ENCODE measurements at places on chromosomes 3 and 15.
A peak's percentile ranks its signal among the peaks of the same experiment; 100 is the strongest.

GRCh38 chr3:192373586-192373985 is 353.8 kb downstream of the FGF12 start:
- DNase-seq = no peak

DNA sequence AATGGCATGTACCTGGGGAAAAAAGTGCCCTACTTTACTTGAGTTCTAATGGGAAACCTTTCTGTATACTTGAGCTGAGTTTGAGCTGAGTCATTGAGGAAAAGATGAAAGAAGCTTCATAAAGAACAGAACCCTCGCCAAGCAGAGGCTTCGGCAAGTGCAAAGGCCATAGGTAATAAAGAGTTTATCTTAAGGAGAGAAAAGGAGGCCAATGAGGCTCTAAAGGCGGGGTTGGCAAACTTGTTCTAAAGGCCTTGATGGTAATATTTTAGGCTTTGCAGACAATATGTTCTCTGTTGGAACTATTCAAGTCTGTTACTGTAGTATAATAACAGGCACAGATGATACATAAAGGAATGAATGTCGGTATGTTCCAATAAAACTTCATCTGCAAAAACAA is 17.6 kb upstream of the TRAT1 start:
- no peak for DNase-seq

- no peak for DNase-seq
Measured at GRCh38 chr3:142287866-142288638, 62.7 kb upstream of the GK5 start.

- DNase-seq = no peak
Measured at GRCh38 chr15:66866656-66867055, 164.6 kb downstream of the SMAD6 start.

- DNase-seq = peak; percentile 31
Measured at GRCh38 chr15:74127954-74128784, 2.2 kb upstream of the ISLR2 start.

GRCh38 chr3:15998911-15999310 is 175.6 kb upstream of the GALNT15 start:
- no peak for DNase-seq

DNA sequence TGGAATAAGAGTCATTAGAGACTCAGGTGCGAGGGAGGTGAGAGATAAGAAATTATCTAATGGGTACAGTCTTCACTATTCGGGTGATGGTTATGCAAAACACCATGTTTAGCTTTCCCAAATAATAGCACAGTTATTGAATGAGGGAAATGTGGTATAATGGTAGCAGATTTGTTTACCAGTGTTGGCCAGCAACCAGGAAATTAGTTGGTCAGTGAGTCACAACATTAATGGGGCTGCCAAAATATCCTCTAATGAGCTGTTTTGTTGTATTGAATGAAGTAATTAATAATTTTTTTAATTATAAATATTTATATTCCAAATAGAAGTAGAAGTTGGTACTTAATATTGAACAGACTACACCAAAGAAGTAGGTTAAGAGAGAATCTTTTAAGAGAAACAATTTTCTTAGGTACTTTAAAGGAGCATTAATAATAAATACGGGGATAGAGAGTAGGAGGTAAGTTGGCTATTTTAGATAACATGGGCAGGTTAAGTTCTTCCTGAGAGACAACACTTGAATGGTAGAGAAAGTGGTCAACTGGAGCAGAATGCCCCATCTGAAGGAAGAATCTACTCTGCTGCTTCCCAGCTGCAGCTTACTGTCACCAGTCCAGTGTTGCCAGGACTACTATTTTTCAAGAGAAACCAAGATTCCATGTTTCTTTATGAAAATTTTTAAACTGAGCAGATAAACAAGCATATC is 218.8 kb downstream of the UBE2E2 start:
- DNase-seq = no peak

- no peak for DNase-seq
Measured at GRCh38 chr15:61830536-61831330, 229.5 kb downstream of the VPS13C start.

DNA sequence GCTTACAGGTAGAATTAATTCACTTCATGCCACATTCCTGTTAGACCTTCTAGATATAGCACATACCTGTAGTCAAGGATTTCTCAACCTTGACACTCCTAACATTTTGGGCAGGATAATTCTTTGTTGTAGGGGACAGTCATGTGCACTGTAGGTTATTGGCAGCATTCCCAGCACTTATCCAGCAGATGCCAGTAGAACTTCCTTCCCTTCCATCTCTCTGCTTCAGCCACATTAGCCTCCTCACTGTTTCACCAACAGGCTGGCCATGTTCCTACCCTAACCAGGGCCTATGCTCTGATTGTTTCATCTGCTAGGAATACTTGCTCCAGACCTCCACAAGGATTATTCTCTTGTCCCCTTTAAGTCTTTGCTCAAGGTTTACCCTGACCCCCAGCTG is 68.0 kb upstream of the STAC start:
- DNase-seq = no peak

GRCh38 chr3:18114894-18115293 is 310.2 kb downstream of the SATB1 start:
- no peak for DNase-seq

DNA sequence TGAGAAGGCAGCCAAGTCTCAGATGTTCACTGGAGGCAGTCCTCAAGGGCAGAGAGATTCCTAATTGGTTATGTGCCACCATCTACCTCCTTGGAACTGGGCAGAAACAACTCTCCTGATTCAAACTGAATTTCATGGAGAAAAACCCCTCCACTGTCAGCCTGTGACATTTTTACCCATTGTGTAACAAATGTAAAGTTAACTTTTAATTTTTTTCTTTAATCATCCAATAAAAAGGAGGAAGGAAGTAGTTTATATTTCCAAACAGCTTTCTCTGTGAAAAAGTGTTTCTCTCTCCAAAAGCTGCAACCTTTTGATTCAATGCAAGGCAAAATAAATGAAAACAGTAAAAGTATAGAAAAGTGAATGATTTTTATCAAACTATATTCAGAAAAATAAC is 510 bp upstream of the COLQ start:
- no peak for DNase-seq

GRCh38 chr3:98556164-98557130 is 24.7 kb downstream of the GPR15 start:
- peak; percentile 75 for DNase-seq

DNA sequence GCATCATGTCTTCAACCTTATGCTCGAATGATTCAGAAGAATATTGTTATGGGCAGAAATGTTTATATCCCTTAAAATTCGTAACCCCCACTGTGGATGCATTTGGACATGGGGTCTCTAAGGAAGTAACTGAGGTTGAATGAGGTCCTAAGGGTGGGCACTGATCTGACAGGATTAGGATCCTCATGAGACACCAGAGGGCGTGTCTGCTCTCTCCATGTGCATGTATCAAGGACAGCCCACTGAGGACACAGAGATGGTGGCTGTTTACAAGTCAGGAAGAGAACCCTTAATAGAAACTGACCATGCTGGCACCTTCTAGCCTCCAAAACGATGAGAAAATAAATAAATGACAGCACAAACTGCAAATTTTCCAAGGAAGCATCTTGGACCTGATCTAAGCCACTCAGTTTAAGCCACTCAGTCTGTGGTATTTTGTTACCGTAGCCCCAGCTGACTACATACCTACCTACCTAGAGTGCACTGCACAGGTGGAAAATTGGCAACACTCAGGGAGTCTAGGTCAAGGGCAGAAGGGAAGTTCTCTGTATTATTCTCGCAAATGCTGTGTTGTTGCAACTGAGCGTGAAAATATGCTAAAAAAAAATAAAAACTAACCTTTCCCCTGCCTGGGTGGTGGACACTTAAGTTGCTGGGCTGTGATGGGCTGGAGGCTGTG is 126.6 kb downstream of the TJP1 start:
- no peak for DNase-seq

DNA sequence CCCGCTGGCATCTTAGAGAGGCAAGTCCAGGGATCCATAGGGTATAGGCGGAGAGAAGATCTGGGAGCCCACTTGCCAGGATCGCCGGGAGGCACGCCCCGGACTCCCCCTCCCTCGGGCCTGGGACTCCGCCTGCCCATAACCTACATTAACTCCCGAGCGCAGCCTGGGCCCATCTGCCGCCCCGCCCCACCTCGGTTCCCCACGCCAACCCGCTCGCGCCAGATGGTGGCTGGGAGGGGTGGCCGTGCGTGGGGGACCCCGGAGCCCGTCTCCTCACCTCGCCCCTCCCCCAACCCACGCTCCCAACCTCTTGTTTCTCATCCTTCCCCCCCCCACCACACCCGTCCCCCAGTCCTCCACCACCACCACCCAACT is 1.7 kb upstream of the DLL4 start:
- no peak for DNase-seq

GRCh38 chr3:40504636-40505430 is 1.0 kb upstream of the ZNF620 start:
- no peak for DNase-seq

DNA sequence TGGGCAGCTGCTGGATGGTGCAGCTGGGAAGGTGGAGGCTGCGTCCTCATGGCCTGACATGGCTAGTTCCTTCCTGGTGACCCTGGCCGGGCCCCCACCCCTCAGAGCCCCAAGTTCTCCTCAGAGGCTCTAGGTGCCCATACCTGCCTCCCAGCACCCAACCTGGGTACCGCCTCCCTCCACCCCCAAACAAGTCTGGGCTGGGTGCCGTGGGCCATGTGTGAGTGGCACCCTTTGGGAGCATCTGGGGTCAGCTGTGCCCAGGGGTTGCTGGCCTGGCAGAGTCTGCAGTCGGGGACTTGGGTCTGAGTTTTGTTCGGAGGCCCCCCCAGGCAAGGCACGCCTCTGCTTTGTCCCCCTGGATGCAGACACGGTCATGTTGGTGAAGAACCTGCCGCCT is 10.5 kb downstream of the PLXNA1 start:
- DNase-seq = no peak

GRCh38 chr3:191269289-191270085 is 59.7 kb upstream of the CCDC50 start:
- DNase-seq = no peak

- no peak for DNase-seq
Measured at GRCh38 chr3:119631516-119631915, 28.9 kb downstream of the POPDC2 start.

GRCh38 chr3:10561946-10562560 is 56.7 kb upstream of the ATP2B2 start:
- no peak for DNase-seq

GRCh38 chr3:31114929-31115283 is 220.4 kb upstream of the GADL1 start:
- no peak for DNase-seq

- no peak for DNase-seq
Measured at GRCh38 chr15:69116391-69116790, 44.0 kb upstream of the GLCE start.

- DNase-seq = no peak
Measured at GRCh38 chr3:62246094-62246493, 127.3 kb downstream of the FEZF2 start.

DNA sequence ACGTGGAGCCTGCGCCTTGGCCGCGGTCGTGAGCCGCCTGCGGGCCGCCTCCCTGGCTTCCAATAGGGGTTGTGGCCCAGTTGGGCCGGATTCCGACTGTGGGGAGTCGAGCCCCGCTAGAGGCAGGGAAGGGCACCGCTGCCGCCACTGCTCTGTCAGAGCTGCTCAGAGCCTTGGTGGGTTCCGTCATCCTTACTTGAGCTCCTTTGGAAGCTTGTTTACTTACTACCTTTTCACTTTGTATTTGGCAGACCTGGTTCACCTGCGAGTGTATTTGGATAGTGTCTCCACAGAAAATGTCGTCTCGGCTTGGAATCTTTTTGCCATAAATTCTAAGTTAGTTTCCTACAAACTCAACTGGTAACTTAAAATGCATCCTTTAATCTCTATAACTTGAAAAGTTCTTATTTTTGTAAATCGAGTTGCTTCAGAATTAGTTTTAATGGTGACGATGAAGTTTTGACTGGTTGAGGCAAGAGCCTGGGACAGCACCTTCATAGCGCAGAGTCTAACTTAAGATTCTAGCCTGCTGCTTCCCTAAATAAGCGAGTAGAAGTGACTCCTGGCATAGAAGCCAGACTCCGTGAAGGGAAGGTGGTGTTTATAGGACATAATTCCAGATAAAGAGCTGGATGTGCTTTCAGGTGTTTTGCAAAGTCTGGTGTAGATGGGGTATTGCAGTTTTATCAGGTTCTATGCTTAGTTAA is 800 bp downstream of the DAG1 start:
- DNase-seq = no peak

GRCh38 chr15:87648278-87648677 is 608.3 kb downstream of the NTRK3 start:
- DNase-seq = no peak

- no peak for DNase-seq
Measured at GRCh38 chr3:1987980-1988379, 110.7 kb upstream of the CNTN4 start.

DNA sequence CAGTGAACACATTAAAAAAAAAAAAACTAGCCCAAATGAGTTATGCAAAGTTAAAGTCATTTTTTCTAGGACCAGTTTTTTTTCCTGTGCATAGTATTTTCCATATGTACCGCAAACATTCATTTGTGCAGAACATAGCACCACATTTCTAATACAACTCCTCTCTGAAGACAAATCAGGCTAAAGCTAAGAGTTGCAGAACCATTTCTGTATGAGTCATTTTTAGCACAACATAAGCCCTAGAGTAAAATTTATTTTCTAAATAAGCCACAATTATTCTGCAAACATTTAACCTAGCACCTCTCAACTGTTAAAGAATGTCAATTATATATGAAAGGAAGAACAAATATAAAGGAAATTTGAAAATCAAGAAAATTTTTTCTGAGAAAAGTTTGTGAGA is 375.8 kb downstream of the TIGIT start:
- DNase-seq = no peak

DNA sequence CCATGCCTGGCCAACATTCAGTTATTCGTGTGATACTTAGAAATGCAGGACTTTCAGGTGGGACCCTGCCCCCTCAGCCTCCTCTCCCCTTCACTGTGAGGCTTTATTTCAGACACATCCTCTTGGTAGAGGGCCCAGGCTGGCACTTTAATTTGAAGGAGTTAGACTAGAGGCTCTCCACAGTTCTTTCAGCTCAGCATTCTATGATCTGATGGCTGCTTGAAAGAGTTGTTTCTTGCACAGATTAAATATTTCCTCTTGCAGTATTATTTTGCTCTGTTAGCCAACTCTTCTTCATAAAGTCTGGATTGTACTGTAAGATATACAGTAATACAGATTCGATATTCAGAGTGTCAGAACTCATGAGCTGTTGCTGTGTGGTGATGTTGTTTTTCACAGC is 35.1 kb downstream of the CTDSPL start:
- no peak for DNase-seq

DNA sequence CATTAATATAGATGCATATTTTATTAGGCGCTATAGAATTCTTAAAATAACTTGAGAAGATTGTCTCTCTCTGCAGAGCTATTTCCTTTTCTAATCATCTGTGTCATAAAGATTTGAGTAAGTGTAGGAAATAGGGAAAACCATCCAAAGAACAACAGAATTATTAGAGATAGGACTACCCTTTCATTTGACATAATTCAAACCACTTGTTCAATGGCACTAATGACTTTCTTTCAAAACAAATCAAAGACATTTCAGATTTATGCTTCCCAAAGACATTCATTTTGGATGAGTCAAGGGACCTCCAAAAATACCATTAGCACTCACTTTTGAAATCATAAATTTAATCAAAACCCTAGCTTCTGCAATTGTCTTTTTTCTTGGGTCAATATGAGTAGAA is 29.5 kb downstream of the PRICKLE2 start:
- no peak for DNase-seq

GRCh38 chr15:49830391-49830790 is 209.5 kb downstream of the DTWD1 start:
- DNase-seq = no peak
